ENCODE measurements at places on chromosomes 16 and 17. TPM values are rescaled to one million over a fixed set of nuclear protein-coding genes. Genes with fewer than 3 reads are reported as not detected.

The IRF8 gene
- not detected for total RNA-seq

The KRT25 gene
- total RNA-seq = not detected

The ALOX12 gene
- total RNA-seq = 0.26 TPM

The ACSM2B gene
- not detected for total RNA-seq

The SETD6 gene
- 23.2 TPM for total RNA-seq

The KRT31 gene
- 0.26 TPM for total RNA-seq

The TMEM220 gene
- 0.90 TPM for total RNA-seq

The CCL16 gene
- total RNA-seq = not detected

The KIF2B gene
- not detected for total RNA-seq

The VWA3A gene
- under 0.01 TPM for total RNA-seq

The BCO1 gene
- total RNA-seq = not detected

The KDM8 gene
- total RNA-seq = 1.7 TPM

The ZNF594 gene
- total RNA-seq = 3.2 TPM

The TSPAN10 gene
- 0.53 TPM for total RNA-seq

The IRX3 gene
- 2.1 TPM for total RNA-seq

The SLFN12L gene
- under 0.01 TPM for total RNA-seq

The G6PC1 gene
- total RNA-seq = not detected
